ENCODE measurements at places on chromosomes 7 and 10.

DNA sequence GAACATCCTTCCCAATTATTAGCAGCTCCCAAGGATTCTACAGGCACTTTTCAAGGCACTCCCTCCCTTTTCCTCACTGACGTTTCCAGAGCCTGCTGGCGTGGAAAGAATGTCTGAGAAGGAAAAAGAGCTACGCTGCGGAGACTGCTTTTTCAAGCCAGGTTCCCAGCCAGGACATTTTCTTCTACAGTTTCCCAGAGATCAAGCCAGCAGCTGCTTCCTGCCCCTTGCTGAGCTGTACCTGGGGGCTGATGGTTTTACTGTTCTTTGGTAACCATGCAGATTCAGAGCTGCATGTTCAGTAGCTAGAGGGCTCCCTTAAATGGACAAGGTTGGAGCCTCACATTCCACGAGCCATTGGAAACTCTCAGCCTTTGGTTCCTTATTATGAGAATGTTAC is 133.4 kb downstream of the EVX1 start:
- peak; percentile 37 for DNase-seq

- DNase-seq, result no peak
Measured at GRCh38 chr7:151301471-151302462, 39.8 kb upstream of the NUB1 start.

DNA sequence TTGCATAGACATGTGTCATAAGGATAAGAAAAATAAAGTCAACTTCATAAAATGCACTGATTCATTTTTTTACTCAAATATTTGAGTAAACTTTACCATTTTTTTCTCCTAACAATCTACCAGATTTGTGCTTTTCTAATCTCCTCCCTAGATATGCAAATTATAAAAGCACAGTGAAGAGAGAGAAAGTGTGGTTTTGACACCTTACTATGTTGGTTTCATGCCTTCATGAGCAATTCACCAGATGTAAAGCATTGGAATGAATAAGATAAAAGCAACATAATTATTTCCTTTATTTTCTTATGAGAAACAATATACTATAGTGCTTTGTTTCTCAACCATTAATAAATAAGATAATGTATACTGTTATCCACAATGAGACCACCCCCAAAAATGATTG is 432.5 kb upstream of the PCDH15 start:
- DNase-seq, result no peak

DNA sequence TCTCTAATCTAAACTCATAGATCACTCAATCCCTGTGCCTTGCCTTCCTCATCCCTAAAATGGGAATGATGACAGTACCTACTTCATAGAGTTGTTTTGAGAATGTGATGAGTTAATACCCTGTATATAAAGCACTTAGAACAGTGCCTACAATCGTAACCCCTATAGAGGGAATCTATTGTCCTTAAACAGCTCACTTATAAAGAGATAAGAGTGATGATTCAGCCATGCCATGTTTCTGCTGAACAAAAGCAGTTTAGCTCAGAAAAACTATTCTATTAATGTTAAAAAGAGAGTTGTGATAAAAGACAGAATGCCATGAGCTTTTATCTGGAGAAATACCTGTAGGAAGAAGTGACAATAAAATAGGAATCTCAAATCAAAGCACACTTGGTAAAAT is 63.6 kb downstream of the CUBN start:
- no peak for DNase-seq
